ENCODE measurements at places on chromosomes 7 and 10.

DNA sequence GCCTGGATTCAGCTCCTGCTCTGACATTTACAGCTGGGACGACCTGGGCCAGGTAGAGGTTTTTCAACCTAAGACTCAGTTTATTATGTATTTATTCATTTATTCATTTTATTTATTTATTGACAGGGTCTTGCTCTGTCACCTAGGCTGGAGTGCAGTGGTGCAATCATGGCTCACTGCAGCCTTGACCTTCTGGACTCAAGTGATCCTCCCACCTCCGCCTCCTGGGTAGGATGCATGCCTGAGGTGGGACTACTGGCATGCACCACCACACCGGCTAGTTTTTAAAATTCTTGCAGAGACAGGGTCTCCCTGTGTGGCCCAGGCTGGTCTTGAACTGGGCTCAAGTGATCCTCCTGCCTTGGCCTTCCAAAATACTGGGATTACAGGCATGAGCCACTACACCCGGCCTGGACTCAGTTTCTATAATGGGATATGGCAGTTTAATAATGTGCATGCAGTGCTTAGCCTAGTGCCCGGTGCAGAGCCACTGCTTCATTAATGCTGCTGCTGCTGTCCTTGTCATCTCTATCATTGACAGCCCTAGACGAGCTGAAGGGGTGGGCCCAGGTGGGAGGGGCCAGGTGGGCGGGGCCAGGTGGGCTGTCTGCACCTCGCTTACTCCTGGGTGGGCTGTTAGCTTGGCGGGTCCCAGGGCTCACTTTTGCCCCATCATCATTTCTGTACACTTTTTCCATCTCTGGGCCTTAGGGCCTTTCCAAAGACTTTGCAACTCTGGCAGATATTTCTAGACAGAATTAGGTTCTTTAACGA lies 92.6 kb downstream of the LHPP start:
- DNase-seq: no peak

- DNase-seq: no peak
These were observed 16.5 kb downstream of the KNDC1 start for GRCh38 chr10:133176546-133176945.

DNA sequence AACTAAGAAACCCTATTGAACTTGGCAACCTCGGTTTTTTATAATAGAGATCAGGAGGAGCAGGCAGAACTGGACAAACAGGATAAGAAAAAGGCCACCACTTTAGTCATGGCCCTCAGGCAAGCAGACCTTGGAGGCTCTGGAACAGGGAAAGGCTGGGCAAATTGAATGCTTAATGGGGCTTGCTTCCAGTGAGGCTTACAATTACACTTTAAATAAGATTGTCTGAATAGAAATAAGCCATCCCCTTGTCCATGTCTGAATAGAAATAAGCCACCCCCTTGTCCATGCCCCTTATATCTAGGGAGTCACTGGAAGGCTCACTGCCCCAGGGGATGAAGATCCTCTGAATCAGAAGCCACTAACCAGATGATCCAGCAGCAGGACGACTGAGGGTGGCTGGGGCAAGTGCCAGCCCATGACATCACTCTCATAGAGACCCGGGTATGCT lies 40.6 kb downstream of the AKR1B15 start:
- DNase-seq: no peak

- no peak for DNase-seq
These were observed 258.1 kb downstream of the RPS24 start for GRCh38 chr10:78291722-78292121.

DNA sequence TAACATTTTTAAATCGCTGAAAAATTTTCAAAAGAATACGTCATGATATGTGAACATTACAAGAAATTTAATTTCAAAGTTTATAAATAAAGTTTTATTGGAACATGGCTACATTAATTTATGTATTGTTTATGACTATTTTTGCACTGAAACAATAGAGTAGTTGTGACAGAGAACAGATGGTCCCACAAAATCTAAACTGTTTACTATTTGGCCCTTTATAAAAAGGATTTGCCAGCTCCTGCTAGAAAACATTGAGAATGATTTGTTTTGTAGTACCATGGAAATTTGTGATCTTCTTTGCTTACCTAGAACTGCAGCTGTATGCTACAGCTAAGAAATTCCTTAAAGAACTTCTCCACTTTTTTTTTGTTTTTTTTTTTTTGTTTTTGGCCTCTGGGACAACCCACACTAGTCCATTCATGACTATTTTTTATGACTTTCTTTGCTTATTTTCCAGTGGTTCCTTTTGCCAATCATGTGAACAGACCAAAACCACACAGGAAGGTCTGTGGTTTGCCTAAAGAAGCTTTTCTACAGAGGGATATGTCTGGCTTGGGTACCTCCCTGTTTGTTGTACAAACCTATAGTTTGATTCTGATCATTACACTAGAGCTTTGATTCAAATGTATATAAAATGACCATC lies 55.7 kb downstream of the ST7 start:
- DNase-seq: no peak

- DNase-seq: no peak
These were observed 155.9 kb upstream of the SLC13A1 start for GRCh38 chr7:123355576-123356190.

DNA sequence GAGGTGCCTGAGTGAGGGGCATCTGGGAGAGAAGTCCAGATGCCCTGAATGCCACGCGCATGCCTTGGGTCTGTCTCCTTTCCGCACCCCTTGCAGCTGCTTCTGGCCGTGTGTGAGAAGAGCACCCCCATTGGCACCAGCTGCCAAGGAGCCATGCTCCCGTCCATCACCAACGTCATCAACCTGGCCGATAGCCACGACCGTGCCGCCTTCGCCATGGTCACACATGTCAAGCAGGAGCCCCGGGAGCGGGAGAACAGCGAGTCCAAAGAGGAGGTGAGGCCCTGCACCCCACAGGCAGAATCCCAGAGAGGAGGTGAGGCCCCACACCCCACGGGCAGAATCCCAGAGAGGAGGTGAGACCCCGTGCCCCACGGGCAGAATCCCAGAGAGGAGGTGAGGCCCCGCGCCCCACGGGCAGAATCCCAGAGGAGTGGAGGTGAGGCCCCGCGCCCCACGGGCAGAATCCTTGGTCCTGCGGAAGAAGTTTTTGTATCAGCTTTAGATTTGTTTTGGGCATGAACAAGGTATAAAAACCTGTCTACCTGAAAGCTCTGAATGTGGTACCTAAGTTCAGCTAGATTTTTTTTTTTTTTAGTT lies 91.8 kb downstream of the TRRAP start:
- no peak for DNase-seq

DNA sequence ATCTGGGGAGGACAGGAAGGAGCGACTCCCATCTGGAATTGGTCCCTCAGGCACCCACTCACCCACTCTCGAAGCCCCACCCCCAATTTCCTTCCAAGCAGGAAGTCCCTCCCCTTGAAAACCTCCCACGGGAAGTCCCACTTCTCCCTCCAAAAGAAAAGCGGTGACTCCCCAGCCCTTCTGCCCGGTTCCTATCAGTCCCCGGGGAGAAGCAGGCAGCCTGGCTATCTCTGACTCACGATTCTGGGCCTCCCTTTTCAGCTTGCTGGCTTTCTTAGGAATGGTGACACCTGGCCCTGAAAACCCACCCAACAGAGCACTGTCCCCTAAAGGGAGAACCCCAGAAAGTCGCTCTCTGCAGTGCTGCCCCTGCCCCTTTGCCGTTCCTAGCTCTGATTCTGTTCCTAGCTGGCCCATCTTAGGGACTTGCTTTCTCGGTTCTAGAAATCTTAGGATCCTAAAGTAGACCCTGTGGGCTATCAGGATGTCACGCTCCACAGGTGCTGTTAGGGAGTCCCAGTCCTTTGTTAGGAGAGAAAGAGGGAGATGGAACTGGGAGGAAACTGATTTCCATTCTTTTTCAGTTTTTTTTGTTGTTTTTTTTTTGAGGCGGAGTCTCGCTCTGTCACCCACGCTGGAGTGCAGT lies 6.0 kb downstream of the TSC22D4 start:
- no peak for DNase-seq

- no peak for DNase-seq
These were observed 598 bp downstream of the VIPR2 start for GRCh38 chr7:159143780-159144757.

GRCh38 chr10:31697271-31698180 lies 231.1 kb downstream of the ARHGAP12 start:
- DNase-seq: no peak

DNA sequence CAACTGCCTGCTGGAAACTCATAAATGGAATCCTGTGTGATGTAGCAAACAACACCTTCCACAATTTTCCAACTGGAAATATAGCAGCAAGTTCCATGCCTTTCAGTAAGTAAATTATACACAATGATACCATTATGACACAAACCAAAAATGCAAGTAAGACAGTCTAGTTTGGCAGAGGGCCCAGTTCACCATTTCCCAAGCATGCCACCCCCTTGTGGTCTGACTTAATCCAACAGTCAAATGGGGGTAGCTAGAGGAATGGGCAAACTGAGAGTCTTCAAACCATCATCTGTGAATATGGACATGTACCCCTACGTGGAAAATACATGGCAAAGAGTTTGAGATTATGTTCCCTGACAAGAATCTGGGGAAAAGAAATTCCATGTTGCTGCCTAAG lies 137.6 kb upstream of the VWC2 start:
- DNase-seq: no peak

DNA sequence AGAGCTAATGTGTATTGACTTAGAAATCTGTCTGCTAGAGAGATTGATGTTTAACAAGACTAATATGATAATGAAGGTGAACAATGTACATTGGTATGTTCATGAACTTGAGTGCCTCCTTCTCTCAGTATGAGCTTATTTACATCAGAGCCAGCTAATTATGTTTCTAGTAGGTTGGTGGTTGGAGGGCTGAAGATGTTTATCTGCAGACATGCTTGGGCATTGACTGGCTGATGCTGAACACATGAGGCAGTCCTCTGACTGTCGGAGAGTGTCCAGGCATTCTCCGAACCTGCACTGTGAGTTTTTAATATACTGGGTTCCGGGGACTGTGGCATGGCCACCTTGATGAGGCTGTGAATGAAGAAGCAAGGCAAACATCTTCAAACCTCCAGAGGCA lies 47.5 kb downstream of the BMPER start:
- DNase-seq: no peak

GRCh38 chr7:40047661-40048060 lies 86.8 kb downstream of the MPLKIP start:
- DNase-seq: no peak

DNA sequence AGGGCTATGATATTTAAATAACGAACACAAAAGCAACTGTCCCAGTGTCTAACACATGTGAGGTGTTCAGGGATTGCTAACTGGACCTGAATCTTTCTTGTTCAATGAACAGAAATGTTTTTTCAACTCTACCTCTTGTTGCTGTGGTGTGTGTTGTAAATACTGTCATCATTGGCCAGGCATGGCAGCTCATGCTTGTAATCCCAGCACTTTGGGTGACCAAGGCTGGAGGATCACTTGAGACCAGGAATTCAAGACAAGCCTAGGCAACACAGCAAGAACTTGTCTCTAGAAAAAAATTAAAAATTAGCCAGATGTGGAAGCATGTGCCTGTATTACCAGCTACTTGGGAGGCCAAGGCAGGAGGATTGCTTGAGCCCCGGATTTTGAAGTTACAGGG lies 1250.9 kb downstream of the TYW1 start:
- DNase-seq: no peak

DNA sequence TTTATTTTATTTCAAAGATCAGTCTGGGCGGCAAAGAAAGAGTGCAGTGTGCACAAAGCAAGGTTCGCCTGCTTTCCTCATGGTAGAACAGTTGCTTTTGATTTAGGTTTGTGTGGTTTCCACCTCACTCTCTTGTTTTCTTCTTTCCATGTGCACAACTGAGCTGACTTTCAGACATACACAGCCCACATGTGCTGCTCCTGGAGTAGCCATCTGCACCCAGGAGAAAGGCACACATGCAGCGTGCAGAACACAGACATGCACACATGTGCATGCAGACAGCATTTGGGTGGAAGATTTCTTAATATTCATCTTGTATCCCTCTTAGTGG lies 302.1 kb downstream of the FZD1 start:
- DNase-seq: no peak

DNA sequence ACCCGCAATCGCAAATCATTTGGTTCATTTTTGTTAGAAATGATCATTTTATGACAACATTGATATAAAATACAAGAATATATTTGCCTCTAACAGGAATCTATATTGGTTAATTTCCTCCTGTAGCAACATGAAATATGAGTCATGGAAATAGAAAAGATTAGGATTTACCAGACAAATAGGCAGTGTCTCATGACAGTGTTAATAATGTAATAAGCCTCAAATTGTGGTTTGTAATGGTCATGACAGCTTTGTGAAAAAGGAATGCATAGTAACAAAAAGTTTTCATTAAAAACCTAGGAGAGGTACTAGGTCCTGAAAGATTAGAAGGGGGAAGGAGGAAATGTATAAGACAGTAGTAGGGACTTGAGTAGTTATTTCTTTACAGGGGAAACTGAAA lies 7.9 kb upstream of the SLK start:
- DNase-seq: no peak

DNA sequence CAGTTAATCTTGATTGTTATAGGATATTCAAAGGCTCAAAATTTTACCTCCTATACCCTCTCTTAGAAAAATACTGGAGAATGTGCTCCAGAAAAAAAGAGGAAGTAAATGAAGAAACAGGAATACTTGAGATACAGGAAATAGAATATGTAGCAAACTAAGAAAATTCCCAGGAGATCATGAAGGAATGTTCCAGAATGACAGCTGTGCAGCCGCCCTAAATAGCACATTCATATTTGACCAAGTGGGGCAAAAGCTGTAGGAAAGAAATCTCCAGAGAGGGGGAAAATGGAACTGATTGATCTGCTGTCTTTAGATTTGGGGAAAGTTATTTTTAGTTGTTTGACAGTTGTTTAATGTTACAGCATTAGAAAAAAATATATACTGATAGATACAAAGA lies 46.2 kb upstream of the ZEB1 start:
- DNase-seq: no peak

DNA sequence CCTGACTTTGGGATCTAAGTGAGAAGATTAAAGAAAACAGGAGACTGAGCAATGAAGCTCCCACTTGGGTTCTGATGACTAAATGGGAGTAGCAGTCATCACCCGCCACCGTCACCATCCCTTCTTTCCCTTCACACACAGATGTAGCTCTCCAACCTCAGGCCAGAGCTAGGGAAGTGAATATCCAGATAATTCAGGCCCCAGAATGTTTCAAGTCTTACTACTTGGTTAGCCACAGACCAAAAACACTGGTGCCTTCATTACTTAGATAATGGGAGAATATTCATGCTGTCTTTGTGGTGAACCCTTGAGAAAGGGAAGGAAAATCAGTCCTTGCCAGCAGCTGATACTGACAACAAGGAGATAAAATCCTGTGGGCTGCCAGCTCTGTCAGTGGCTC lies 100.7 kb downstream of the OSBPL3 start:
- DNase-seq: no peak

DNA sequence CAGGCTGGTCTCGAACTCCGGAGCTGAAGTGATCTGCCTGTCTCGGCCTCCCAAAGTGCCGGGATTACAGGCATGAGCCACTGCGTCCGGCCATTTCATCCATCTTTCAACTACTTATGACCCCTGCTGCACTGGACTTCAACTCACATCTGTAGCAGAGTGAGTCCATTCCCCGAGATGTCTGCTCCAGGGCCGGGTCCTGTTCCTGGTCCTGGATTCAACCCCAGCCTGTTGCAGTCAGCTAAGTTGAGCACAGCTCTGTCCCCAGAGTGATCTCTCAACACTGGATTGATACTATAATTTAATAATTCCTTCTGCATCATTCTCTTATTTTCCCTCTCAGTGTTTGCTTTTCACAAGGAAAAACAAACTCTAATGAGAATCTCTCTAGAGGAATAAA lies 25.8 kb downstream of the PRTFDC1 start:
- no peak for DNase-seq
